Dermis blood vessel endothelial cell (primary cell): ENCODE measurements at places on chromosomes 7 and 10. TPM values are rescaled to one million over a fixed set of nuclear protein-coding genes. Genes with fewer than 3 reads are reported as not detected.

The CASTOR2 gene
- 11.9 and 15.7 TPM in 2 replicates for total RNA-seq

The HIP1 gene
- total RNA-seq = 60.2 and 79.1 TPM in 2 replicates

The VPS37D gene
- total RNA-seq = 2.5 and 5.4 TPM in 2 replicates

The XRCC2 gene
- total RNA-seq = 3.1 and 7.0 TPM in 2 replicates

The VIPR2 gene
- total RNA-seq = not detected in 2 replicates

DNA sequence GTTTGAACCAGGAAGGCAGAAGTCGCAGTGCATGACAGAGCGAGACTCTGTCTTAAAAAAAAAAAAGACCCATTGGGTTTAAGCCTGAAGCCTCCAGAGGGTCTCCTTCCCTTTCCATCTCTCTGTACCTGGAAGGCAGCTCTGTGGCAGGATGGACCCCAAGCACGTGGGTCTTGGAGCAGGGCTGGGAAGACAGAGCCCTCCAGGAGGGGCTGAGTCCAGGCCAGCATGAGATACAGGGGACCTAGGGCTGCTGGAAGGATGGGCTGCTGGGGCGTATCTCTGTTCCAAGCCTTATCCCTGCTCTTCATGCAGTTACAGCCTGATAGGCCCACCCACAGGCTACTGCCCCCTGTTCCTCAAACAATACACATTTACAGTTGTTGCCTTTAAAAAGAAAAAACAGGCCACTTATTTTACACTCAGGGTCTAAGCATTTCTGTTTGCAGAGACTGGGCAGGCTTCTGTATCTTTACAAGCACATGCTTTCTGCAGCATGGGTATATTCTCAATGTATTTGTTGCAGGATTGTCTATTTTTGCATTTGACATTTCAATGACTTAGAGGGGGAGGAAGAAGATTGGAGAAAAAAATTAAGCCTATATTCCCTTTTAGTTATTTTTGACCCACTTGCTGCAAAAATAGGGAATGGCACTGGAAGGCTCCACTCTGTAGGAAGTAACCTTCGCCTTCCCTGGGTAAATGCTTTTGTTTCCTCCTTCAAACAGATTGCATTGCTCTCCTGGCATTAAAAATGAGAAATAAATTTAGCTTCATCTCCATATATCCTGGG lies 60.1 kb downstream of the FAM171A1 start:
- no peak for DNase-seq

DNA sequence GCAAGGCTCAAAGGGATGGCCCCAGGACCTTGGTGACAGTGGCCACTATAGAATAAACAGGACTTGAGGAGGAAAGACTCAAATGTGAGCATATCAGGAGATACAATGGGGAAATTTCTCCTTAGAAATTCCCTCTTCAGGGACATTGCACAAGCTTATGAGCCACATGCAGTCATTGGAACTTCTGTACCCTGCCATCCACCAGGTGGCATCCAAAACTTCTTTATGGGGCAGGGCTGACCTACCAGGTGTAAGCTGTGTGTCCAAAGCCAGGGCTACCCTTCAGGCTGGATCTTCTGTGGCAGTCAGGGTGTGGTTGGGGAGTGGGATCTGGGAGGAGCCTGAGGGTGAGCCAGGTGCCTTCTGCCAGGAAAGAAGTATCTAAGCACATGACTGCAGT lies 36.6 kb upstream of the LRRC18 start:
- peak; percentile 10 for DNase-seq

GRCh38 chr7:33687625-33688024 lies 217.7 kb upstream of the BMPER start:
- no peak for DNase-seq

DNA sequence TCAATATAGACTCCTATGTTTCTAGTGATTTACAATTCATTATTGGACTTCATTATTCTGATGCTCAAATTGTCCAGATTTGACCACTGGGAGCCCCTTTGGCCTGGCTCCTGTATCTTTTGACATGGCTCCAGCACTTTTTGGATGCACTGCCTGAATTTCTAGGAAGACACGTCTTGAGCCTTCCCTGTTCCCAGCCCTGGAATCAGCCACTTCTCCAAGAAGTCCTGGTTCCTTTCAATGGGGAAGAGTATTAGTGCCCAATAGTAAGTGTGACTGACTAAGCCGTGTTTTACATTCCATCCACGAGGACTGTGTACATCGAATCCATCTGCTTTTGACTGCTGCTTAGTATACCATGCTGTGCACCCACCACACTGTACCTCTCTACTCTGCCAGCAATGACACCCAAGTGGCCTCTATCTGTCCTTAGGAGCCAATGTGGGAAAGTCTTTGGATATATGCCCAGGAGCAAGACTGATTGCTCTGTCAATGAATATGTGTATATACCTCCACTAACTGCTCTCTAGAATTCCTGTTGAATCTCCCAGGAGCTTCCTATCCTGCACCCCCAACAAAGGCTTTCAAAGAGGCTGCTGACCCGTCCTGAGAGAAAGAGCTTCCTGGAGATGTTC lies 23.2 kb upstream of the NPFFR1 start:
- no peak for DNase-seq

GRCh38 chr10:80530251-80530650 lies 7.5 kb upstream of the SH2D4B start:
- DNase-seq = peak; percentile 56

GRCh38 chr7:44971188-44971901 lies 7.5 kb downstream of the MYO1G start:
- DNase-seq = no peak

GRCh38 chr10:77091597-77092165 lies 545.9 kb downstream of the KCNMA1 start:
- no peak for DNase-seq

- no peak for DNase-seq
Observed at GRCh38 chr7:132280335-132280734, 295.9 kb downstream of the PLXNA4 start.

- DNase-seq = no peak
Observed at GRCh38 chr7:96484091-96484490, 162.2 kb upstream of the SLC25A13 start.

DNA sequence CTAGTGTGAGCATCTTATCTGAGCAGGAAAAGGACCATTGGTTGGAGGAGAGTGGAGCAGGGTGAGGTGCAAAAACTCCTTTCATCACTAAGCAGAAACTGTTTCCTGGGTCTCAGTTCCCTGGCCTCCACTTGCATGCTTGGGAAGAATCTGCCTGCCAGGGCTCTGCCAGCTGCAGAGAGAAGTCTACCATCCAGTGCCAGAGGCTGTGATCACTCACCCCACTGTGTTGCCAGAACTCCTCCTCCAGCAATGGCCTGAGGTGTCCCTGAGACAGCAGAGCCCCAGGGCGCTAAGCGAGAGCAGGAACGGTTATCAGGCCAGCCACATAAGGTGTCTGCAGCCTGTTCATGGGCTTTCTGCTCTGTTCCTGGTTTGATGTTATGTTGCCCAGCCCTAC lies 991.4 kb downstream of the CCSER2 start:
- no peak for DNase-seq

DNA sequence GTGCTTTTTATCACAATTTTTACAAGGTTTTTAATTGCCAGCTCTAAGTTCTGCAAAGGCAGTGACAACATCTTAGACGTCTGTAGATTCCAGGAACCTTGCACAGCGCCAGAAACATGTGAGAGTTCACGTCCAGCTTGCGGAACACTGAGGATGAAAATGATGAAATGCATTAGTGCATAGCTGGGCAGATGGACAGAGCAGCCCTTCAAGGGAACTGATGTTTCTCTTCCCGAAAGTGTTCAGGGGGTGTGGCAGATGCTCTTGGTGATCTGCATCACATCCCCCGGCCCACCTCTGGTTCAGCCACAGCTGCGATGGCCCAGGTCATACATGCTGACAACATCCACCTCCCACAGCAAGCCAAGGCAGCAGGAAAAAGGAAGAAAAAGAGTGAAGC lies 40.9 kb downstream of the ITIH5 start:
- DNase-seq = no peak

GRCh38 chr10:22669163-22669711 lies 45.1 kb downstream of the PIP4K2A start:
- DNase-seq = no peak

DNA sequence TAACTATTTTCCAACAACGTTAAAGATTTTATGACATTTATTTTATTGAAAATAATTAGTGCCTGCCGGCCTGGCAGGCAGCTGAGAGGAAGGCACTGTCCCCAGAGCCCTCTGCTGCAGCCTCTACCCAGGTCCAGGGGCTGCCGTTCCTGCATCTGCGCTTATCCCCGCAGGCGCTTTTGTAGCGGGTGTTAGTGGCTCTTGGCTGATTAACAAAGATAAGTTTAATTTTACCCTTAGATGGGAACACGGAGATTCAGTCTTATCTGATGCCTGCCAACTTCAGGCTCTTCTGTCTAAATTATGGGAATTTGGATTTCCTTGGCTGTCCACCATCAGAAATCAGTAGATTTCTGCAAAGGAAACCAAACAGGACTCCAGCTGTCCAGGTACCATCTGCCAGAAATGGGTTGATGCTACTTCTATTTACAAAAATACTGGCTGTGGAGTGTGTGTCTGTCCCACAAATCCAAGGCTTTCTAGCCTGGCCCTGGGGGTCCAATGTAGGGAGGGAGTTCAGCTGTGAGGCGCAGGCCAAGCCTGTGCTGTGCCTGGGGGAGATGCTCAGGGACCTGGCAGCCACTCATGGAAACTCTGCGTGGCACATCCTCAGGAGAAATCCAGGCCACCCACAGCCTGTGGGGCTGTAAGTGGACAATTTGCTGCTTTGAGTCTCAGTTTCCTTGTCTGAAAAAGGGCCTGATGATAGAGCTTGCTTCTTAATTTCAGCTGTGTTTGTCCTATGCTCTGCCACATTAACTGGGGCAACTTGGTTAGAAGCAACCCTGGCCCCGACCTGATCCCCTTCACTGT lies 62.0 kb upstream of the IGFBP3 start:
- DNase-seq = no peak

- peak; percentile 1 for DNase-seq
Observed at GRCh38 chr10:37754538-37755323, 102.7 kb downstream of the ZNF248 start.

DNA sequence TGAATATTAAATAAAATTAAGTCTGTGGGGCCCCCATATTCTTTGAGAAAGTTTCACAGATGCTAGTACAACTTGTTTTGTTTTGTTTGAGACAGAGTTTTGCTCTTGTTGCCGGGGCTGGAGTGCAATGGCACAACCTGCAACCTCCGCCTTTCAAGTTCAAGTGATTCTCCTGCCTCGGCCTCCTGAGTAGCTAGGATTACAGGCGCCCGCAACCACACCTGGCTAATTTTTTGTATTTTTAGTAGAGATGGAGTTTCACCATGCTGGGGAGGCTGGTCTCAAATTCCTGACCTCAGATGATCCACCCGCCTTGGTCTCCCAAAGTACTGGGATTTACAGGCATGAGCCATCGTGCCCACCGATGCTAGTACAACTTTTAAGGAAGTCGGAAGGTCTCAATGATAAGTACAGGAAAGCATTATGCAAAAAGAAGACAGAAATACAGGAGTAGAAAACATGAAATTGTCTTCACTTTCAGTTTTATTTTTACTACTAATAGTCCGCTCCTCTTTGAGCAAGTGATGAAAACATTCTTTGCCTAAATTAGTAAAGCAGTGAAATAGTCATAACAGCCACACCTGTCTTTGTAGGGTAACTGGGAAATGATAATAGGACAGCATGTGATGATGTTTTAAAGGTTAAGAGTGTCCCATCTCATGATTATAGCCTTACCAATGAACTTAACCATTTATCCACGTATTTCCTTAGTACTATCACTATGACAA lies 147.5 kb downstream of the SEMA3D start:
- no peak for DNase-seq

- DNase-seq = no peak
Observed at GRCh38 chr10:43708262-43708661, 59.6 kb upstream of the ZNF32 start.

DNA sequence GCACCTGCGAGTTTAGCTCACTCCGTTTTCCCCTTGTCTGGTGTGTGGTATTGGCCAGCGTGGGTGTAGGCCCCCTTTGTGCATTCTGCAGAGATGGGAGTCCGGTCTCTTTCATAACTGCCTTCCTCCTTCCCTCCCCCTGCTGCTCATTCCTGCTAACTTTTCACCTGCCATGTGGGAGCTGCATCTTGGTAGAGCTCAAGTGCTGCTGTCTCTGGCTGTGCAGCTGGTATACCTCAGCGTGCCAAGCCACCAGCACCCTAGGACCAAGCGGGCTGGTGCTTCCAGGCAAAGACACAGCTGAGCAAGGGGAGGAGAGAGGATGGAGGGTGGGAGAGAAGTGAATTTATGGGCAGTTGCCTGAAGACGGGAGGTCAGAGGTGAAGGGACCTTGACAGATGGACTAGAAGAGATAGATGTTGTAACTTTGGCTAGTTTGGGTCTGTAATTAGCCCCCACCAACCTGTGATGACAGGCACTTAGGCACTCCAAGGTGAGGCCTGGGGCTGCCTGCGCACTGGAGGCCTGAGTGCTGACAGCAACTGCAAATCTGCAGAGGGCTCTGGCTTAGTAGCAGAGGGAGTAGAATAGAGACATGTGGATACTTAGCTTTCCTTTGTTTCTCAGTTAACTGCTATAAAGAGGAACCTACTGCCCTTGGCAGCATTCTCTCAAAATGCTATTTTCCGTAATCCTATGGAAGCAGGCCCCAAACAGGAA lies 148.8 kb upstream of the AGK start:
- no peak for DNase-seq

DNA sequence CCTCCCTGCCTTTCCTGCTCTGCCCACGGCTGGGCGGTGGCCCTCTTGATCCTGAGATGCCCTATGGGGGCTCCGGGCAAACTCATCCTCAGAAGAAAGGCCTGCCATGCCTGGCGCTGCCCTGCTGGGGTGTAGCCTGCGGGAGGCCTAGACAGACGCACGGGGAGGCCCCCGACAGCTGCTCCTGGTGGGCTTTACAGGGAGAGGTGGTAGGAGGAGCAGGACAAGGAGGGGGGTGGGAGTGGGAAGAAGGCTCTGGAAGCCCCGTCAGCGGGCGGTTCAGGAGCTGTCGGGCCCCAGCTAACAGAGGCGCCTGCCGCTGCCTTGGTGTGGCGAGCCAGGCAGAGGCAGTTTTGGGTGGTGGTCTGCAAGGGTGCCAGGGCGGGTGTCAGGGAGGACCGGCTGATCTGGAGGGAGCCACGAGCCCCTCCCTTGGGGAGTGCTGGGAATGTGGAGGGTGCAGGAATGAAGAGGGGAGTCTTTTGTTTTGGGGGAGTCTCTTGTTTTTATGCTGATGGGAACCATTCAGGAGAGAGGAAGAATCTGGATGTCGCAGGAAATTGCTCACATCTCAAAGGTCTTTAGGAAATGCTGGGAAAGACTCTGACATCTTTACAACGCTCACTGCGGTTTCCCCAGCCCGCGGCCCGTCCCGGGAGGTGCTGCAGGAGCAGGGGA lies 63.5 kb downstream of the CFAP46 start:
- DNase-seq = no peak

- DNase-seq = no peak
Observed at GRCh38 chr7:13904007-13904406, 85.5 kb downstream of the ETV1 start.

GRCh38 chr10:110410329-110411046 lies 87.2 kb upstream of the DUSP5 start:
- peak; percentile 79 for DNase-seq

DNA sequence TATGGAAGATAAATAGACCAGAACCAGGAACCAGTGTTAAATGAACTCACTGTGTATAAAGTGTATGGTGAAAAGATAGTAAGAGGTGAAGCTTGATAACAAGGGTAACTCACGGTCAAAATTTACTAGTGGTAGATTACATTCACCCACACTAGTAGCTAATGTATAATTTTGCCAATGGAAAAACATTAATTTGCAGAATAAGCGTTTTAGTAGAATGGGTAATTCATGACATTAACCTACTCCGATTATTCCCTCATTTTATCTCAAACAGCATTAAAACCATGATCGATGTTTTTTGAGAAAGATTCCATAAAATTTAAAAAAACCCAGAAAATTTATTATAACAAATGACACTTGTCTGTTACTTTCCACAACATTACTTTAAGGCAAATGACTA lies 57.7 kb upstream of the PPP1R3A start:
- DNase-seq = no peak
